Cerebellar cortex (tissue), 1 donor: ENCODE measurements at places on chromosomes 1 and 21.

GRCh38 chr1:181488866-181489265 is 5.5 kb downstream of the CACNA1E start:
- no peak for DNase-seq

GRCh38 chr21:32934829-32935228 is 90.9 kb upstream of the OLIG2 start:
- DNase-seq = no peak

GRCh38 chr1:61175976-61176375 is 93.6 kb downstream of the NFIA start:
- DNase-seq = no peak

DNA sequence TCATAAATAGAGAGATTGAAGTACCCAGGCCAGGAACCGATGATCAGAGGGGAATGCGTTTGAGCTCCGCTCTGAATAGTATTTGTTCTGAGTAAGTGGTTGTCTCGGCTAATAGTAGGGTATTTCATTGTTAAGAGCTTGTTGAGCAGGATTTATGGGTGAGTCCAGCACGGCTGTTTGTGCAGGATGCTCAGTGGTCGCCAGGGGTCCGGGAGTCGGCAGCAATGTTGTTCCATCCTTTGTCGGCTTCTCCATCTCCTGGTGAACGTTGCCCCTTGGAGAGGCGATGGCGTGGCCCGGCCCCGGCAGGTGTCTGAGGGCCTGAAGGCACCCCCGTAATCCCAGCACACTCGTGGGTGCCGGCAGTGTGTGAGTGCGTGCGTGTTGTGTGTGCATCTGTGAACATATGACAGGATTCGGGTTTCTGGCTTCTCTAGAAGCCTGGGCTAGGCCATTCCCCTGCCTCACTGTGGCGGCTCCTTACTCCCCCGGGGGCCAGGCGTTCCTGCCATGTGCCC is 160.8 kb upstream of the ARHGEF16 start:
- no peak for DNase-seq

DNA sequence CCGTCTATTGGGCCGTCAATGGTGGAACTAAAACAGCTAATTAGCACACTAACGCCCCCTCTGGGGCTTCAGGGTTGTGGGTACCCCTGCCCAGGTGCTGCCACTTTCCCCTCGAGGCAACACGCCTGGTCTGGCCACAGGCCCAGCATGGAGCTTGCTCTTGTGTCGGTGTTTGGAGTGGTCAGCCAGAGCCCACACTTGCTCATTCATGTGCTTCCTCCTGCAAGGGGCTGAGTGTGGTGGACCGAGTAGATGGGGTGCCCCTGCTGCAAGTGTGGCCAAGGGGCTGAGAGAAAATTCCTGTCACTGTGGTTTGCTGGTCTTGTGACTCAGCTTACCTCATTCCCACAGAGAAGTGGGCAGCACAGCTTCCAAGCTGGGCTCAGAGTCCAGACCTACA is 25.7 kb downstream of the HTR6 start:
- no peak for DNase-seq

GRCh38 chr21:27498025-27498424 is 531.1 kb upstream of the ADAMTS5 start:
- no peak for DNase-seq

DNA sequence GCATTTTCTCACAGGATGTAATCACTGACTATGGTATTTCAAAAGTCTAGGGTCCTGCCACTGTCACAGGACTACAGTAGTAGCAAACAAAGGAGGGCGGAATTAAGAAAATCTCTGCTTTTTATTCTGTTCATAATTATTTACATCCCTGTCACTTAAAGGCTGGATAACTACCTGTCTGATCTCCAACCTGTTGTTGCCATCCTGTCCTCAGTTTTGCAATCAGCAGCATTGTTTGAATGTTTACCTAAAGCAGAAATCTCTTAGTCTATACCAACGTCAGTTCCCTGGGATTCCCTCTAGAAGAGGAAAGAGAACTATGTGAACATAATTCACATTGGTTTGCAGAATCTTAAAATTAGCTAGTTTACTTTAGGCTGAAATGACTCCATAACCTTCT is 218.5 kb downstream of the PBX1 start:
- DNase-seq = no peak

GRCh38 chr1:172112576-172112975 is 271.3 kb downstream of the DNM3 start:
- no peak for DNase-seq

GRCh38 chr1:235739124-235739523 is 89.5 kb upstream of the GNG4 start:
- DNase-seq = peak; percentile 18

DNA sequence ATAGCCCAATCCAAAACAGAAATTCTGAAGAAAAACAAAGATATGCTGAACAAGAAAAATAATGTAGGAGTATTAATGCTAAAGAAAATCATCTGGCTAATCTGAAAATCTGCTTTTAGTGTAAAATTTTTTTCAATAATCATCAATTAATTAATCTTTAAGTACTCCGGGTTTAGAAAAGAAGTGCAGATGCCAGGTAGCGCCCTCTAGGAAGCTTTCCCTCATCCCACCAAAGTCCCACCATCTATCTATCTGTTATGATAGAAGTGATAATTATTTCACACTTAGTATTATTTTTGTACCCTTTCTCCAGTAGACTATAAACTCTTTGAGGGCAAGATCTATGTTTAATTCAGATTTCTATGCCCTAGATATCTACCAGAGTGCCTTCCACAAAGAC is 240.3 kb downstream of the AKT3 start:
- no peak for DNase-seq

DNA sequence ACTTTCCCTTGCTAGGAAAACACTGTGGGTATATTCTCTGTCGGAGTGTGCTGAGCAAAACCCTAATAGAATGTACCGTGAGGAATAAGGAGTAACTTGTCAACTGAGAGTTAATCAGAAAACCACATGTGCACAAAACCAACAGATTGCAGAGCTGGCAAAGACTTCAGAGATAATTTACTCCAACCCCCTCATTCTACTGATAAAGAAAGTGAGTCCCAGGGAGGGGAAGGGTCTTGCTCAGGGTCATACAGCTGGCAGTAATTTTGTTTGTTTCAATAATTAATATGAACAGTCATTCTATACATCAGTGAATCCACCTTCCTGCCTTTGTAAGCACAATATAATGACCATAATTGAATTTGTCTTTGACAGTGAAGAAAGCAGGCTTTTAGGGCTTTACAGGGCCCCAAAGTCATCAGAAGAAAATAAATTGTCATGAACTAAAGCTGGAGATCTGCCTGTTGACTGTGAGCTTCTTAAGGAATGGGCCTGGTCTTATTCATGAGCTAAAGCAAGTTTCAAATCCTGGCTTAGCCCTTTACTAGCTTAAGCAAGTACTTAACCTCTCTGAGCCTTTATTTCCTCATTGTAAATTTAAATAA is 67.2 kb upstream of the HOOK1 start:
- DNase-seq = no peak

DNA sequence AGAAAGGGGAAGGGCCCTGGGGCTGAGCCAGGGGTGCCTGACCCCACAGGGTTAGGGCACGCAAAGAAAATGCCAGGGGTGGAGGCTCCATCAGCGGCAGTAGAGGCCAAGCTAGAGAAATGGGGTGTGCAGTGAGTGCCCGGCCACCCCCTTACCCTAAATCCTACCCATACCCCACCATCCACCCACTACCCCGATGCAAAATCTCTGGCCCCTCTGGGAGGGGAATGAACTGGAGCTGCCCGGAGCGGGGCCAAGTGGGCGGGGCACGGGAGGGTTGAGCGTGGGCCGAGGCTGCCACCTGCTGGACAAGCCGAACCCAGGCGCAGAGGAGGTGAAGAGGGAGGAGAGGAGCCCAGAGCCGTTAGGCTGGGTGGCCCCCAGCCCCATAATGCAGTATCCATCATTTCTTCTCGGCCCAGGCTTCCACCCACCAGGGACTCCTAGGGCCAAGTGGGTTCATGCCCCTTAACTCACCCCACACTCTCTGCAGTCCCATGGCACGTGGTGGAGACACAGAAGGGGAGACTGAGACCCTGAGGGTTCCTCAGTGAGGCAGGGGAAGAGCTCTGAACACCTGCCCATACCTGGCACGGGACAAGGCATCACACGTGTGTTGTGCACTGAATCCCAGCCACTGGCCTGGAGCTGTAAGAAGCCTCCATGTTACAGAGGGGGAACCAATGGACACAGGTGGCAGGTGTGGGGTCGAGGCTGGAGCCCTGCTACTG is 1.4 kb upstream of the C1QC start:
- DNase-seq = peak; percentile 48

DNA sequence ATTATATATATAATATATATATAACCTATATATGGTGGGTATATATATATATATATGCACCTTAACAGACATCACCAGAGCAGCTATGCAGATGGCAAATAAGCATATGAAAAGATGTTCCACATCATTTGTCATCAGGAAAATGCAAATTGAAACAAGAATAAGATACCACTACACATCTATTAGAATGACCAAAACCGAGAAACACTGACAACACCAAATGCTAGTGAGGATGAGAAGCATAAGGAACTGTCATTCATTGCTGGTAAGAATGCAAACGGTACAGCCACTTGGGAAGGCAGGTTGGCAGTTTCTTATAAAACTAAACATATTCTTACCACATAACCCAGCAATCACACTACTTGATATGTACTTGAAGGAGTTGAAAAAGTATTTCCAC is 219.8 kb upstream of the PRMT6 start:
- no peak for DNase-seq
